Fibroblast of skin of left biceps (primary cell): ENCODE measurements at places on chromosomes 5 and 9.
A peak's percentile ranks its signal among the peaks of the same experiment; 100 is the strongest.

DNA sequence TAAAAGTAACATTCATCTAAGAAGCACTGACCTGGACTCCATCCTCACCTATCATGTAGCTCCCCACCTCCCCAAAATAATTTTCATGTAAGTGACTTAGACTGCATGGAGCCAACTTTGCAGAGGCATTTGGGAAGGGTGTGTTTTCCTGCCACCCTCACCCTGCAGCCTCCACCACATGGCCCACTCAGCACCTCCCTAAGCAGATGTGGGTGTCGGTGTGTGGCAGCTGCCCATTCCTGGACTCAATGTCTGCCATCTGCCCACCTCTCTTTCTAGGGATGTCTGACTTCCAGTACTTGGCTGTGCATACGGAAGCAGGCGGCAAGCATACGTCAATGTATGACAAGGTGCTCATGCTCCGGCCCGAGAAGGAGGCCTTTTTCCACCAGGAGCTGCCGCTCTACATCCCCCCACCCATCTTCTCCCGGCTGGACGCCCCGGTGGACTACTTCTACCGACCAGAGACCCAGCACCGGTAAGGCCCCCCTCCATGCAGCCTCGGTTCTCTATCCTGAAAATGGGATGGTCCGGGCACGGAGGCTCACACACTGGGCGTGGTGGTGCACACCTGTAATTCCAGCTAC, 12.7 kb downstream of the GTF3C5 start:
- DNase-seq: no peak

GRCh38 chr5:35811108-35811741, 45.5 kb upstream of the IL7R start:
- DNase-seq: no peak

DNA sequence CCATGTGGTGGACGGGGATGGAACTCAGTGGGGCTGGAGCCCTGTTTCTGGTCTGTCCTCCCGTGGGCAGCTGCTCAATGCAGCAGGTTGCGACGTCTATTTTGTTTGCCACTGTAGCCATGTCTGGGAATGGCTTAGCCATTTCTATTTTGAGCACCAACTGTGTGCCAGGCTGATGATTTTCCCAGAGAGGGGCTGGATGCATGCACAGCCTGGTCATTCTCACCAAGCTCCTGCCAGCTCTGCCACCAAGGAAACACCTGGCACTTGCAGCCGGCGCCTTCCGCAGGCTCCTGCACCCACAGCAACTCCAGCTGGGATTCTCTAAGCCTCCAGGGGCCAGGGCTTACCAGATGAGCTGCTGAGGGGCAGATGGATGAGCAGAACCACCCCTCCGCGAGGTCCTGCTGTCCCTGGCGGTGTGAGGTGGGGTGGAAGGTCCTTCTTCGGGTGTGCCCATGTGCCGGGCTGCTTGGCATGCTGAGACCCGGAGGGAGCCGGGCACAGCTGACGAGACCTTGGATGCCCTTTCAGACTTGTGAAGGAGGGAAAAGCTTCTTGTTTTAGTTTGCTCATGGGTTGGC, 151.2 kb downstream of the RXRA start:
- DNase-seq: no peak

- no peak for DNase-seq
Measured at GRCh38 chr5:36236801-36237200, 4.9 kb downstream of the NADK2 start.

GRCh38 chr5:8633259-8633658, 764.3 kb downstream of the MTRR start:
- peak; percentile 31 for DNase-seq

DNA sequence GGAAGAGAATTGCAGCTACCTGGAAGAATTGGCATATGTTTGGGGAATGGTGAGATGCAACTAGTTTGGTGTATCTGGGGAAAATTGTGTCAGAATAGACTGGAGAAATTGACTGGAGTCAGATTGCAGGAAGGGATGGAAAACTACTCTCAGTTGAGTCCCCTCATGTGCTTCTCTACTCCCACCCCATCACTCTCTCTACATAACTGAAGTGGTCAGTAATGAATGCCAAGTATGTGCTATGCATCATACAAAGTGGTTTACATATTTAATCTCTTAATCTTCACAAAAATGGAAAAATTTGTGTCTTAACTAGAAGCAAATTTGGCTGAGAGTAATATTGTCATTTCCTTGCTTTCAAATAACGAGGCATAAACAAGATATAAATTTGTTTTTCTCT, 146.4 kb upstream of the TNC start:
- DNase-seq: peak; percentile 83

DNA sequence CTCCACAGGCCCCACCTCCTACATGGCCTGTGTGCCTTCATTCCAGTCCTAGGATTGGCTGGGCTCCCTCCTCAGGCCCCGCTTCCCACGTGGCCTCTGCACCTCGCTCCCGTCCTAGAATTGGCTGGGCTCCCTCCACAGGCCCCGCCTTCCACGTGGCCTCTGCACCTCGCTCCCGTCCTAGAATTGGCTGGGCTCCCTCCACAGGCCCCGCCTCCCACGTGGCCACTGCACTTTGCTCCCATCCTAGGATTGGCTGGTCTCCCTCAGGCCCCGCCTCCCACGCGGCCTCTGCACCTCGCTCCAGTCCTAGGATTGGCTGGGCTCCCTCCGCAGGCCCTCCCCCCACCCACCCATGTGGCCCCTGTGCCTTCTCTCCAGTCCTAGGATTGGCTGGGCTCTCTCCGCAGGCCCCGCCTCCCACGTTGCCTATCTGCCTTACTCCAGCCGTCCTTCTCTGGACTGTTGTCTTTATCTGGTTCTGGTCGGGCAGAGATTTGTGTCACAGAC, 45.3 kb upstream of the CACNA1B start:
- no peak for DNase-seq

DNA sequence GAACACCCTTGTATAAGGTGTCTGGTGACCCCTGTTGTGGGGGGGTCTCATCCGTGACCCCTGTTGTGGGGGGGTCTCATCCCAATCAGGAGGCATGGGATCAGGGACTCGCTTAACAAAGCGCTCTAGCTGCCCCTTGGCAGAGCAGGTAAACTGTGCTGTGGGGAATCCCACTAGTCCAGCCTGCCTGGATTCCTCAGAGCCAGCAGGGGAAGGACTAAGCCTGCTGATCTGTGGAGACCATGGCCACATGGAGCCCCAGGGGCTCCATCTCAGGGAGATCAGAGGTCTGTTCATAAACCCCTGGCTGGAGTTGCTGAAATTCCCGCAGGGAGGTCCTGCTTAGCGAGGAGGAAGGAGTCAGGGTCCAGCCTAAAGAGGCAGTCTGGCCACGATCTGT, 45.8 kb upstream of the TXNDC8 start:
- DNase-seq: no peak

DNA sequence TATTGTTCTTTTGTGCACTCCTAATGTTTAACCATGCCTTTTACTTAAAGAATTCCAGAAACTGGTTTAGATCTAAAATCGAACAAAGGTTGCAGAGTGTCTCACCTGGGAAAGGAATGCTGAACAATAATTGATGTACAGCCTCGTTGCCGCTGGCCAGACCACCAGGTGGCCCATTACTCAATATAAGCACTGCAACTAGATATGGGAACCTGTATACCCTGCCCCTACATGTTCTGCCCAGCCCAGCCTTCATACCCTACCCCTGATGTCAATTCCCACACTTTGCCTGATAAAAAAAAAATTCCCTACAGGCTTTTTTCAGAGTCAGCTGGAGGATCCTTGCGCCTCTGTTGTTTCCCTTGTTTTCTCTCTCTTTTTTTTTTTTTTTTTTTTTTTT, 13.8 kb downstream of the HINT1 start:
- no peak for DNase-seq

DNA sequence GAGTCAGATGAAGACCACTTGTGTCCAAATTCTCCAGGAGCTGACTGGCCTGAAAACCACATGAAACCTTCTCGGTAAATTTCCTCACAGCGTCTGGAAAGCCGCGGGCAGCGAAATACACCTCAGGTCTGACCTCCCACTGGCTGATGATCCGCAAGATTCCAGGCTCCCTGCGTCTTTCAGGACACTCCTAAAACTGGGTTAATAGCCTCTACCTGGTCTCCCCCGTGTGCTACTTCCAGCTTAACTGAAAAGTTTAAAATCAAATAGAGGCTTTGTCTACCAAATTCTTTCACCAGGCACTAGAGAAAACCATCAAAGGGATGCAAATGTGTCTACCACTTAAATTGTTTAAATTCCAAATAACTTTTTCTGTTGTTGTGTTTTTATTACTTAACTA, 312.6 kb downstream of the DRD1 start:
- no peak for DNase-seq

DNA sequence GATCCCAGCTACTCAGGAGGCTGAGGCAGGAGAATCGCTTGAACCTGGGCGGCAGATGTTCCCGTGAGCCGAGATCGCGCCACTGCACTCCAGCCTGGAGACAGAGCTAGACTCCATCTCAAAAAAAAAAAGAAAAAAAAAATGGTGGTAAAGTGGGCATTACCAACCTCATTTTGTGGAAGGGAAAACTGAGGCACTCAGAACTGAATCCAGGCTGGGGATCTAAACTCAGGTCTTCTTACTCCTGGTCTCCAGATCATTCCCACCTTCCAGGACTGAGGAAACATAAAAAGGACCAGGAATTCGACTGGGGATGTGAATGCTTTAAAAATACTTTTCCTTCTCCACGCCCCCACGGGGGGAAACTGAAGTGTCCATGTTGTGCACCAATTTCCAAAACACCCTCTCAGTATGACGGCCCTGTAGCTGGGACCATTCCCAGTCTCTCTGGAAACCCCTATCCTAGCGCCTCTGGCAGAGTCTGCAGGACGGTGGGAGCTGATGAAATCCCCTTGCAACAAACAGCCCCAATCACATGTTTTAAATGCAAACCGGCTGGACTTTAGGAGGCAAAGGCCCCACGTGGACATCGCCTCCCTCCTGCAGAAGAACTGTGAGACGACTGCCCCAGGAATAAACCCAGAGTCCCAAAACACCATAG, 8.9 kb upstream of the AKNA start:
- peak; percentile 95 for DNase-seq

DNA sequence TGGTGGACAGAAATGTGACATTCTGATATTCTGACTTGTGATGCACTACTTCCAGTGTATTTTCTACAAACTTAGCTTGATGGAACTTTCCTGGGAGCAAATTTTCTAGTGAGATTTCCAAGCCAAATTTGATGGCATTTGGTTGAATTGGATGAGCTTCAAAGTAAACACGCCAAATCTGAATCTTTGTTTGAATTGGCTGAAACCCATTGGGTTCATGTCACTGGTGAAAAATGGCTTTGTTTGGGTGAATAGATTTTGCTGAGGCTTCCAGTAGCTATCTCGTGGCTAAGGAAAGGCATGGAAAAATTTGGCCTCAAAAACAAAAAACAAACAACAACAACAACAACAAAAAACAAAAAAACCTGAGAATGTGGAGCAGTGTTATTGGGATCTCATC, 271.1 kb upstream of the RPS23 start:
- DNase-seq: no peak

- DNase-seq: no peak
Measured at GRCh38 chr9:38182321-38182720, 113.3 kb upstream of the SHB start.

- no peak for DNase-seq
Measured at GRCh38 chr9:129851821-129852220, 16.6 kb downstream of the USP20 start.

DNA sequence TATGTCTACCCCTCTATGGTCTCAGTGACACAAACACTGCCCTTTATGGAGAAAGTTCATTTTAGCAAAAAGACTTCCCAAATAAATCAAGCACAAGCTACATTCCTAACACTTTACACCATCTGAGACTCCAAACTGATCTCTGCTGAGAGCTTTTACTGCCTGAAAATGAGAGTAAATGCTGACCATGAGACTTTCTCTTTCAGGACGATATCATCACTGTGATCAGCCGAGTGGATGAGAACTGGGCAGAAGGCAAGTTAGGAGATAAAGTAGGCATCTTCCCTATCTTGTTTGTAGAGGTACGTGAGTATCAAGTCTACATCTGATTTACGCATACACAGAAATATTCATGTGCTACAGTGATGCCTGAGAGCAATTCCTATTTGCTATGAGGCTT, 67.5 kb downstream of the SH3RF2 start:
- DNase-seq: no peak

GRCh38 chr9:6409811-6410210, 3.2 kb upstream of the UHRF2 start:
- DNase-seq: no peak

GRCh38 chr5:392431-392988, 50.5 kb upstream of the EXOC3 start:
- DNase-seq: no peak

DNA sequence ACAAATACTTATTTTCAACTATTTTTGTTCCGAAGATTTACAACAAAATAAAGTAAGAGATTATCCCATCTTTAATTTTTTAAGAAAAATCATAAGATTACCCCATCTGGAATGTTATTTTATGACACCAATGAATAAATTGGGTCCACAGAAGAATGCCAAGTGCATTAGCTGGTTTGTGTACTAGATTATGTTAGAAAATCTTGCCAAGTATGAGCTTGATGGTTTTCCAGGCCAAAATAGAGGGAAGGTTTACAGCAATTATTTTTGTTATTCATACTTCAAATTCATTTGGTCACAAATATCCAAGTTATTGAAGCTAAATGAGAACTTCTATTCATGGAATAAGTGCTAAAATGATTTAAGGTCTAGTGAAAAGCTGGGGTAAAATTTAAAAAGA, 109.4 kb upstream of the DMRTA1 start:
- DNase-seq: no peak

- DNase-seq: no peak
Measured at GRCh38 chr9:136246849-136247550, 1.4 kb upstream of the QSOX2 start.

DNA sequence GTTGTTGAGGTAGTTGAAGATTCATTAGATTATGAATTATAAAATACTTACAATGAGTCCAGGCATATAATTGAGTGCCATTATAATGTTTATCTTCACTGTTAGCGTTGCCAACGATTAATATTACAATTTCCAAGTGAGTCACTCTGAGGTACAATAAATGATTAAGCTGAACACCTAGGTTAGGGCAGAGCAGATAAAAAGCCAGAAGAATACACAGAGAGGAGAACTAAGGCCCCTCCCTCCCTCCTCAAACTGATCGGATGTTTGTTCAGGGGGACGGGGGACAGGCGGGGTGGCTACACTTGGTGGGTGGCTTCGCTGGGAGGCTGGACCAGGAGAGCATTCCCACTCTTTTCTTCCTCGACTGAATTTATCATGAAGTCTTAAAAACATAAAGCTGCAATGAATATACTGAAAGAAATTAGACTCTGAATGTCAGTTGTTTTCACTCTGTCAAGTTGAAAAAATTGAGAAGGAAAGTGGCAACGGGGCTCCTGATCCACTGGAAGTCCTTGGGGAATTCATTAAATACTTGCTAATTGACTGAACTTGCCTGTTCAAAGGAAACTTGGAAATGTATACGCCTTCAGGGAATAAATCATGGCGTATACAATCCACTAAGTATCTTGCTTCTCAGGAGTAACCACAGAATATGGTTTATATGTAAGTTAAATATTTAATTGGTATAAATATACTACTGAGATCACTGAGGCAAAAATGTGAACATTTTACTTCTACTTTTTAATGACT, 198.1 kb downstream of the TSSK1B start:
- no peak for DNase-seq

DNA sequence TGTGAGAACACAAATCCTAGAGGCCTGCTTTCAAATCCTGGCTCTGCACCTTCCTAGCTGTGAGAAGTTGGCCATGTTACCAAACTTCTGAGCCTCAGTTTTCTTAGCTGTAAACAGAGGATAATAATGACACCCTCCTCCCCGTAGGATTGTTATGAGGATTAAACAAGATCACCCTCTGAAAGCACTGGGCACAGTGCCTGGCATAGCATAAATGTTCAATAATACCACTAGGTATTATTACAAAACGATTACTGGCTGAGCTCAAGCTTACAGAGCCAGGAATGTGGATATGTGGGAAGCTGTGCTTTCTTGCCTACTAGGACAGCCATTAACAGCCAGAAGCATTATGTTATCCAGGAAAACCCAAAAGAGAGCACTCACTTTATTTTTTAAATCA, 30.8 kb upstream of the POU4F3 start:
- DNase-seq: no peak
